ENCODE measurements at places on chromosomes 4 and X.
A peak's percentile ranks its signal among the peaks of the same experiment; 100 is the strongest.

- no peak for DNase-seq
These were observed 54.3 kb downstream of the NRK start for GRCh38 chrX:105876658-105877057.

DNA sequence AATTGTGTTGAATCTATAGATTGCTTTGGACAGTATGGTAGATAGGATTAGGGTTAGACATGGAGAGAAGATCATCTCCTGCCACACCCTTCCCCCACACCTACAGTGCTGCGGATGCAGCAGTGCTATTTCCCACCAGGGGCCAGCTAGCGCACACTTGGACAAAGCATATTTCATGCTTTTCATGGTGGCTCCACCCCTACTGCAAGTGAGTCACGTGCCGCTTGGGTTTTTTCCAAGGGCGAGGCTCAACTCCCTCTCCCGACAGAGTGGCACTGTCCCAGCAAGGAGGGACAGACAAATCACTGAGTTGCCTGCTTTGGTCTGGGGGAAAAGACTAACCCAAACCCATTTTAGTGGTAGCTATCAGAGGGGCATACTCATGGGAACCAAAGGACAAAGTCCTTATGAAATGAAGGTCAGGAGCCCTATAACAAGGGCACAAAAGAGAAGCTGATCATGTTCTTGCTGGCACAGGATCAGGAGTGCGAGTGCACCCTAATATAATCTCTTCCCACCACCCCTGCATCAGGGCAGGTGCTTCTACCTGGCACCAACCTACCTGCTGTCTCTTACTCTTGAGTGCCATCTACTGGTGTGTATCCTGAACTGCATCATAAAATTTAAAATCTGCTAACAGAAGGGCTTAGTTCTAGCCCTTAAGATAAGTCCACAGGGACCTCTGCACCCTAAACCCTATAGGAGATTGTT, 55.1 kb upstream of the PGAM4 start:
- no peak for DNase-seq

DNA sequence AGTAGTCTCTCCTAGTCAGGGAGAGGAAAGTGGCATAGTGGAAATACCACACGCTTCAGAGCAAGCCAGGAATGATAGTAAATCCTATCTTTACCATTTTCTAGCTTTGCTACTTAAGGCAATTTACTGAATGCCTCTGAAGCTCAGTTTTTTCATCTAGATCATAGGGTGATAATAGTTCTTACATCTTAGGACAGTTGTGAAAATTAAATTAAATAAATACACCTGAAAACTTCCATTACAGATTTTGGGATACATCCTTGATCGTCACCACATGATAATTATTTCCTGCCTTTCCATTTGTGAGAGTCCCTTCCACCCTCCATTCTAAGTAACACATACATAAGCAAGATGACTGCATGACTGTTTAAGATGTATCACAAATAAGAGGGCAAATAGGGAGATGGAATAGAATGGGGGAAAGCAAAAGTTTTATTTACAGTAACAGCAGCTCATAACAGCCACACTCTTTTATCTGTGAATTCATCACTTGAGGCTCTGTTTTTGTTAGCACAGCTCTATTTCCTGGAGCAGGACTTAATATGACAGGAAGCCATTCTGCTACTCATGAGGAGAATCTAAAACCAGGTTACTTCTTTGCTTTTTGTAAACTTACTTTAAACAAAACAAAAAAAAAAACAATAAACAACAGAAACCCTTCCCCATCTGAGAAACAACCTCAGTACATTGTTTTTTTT, 13.4 kb downstream of the P2RY10 start:
- DNase-seq = no peak

- DNase-seq = no peak
These were observed 128.4 kb downstream of the SH3RF1 start for GRCh38 chr4:169142391-169142790.

DNA sequence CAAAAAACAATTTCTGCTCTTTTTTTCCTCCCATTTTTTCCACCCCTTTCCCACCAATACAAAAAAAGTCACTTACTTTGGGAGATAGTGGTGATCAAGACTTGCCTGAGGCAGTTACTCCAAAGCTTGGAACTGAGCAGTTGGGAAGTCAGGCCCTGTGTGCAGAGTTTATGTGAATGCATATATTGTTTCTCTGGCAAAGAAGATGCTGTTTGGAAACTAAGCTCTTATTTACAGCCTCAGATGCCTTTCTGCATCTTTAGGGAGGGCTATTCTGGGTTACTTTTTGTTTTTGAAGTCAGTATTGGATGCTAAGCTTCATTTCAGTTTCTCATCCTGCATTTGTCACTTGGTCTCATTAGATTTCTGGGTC, 136.3 kb downstream of the ZNF330 start:
- DNase-seq = no peak

- DNase-seq = no peak
These were observed 220.0 kb downstream of the PCDH18 start for GRCh38 chr4:137312257-137312656.

DNA sequence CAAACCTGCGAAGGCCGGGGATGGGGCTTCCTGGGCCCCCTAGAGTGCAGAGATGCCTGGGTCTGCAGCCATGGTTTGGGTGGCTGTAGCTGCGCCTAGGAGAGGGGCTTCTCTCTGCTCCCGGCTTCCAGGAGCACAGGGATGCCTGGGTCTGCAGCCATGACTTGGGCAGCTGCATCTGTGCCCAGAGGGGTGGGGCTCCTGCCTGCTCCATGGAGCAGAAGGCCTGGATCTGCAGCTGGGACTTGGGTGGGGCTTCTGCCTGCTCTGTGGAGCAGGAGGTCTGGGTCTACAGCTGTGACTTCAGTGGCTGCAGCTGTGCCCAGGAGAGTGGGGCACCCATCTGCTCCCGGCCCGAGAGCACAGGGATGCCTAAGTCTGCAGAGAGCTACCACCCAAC, 20.8 kb downstream of the SPON2 start:
- no peak for DNase-seq

- no peak for DNase-seq
These were observed 61.1 kb upstream of the C1QTNF7 start for GRCh38 chr4:15366721-15367120.

GRCh38 chr4:7398104-7398423, 36.7 kb downstream of the PSAPL1 start:
- peak; percentile 81 for DNase-seq

Measured in left lung (tissue), 14 donors.